CD4-positive, CD25-positive, alpha-beta regulatory T cell (primary cell): ENCODE measurements at places on chromosomes 3 and 15. TPM values are rescaled to one million over a fixed set of nuclear protein-coding genes. Genes with fewer than 3 reads are reported as not detected.

DNA sequence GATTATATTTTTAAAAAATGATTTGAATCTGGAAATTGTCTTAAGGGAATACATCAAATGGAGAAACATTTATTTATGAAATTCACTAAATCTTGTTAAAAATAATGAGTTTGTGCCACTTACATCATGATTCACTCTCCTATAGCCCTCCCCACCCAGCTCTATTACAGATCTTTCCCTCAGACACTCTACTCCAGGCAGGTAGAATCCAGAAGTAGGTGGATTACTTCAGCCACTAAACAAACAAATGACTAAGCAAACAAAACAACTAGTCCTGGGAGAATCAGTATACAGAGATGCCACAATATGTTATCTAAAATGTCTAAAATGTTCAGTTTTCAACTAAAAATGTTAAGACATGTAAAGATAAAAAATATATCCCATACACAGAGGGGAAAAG lies 608.1 kb upstream of the UBE2E2 start:
- no peaks in the 10 kb centered on the region for H3K4me1 ChIP-seq
- DNase-seq, result no peak
- H3K27me3 ChIP-seq, result no peaks in the 10 kb centered on the region
- H3K4me3 ChIP-seq, result no peak overlapping the region
- no peak overlapping the region for H3K27ac ChIP-seq

DNA sequence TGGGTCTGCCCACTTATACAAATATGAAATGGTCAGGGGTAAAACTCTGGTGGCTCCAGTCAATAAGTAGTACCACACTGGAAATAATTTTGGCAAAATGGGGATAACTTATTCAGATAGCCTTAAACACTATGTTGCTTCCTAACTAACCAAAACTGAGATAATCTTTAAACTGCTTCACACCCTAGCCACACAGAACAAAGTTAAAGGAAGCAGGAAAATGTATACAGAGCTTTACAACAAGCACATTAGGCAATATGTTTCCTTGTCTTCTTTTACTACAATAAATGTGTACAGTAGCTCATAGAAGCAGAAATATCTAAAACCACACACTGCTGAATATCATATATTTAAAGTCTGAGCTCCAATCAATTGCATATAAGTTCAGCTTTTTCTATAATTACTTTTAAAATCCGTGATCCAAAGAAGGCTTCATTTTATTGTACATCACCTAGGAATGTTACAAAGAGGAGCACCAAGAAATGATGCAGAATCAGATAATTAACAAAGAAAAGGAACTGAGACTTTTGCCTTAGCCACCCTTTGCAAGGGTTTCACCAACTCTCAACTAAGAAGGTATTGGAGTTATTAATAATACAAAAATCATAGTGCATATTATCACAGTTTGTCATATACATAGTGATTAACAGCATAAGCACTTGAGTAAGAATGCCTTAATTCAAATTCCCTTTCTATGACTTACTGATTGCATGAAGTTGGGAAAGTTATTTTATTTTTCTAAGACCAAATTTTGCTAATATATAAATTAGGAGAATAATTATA lies 9.2 kb upstream of the SSR3 start:
- no peaks in the 10 kb centered on the region for H3K4me1 ChIP-seq
- no peaks in the 10 kb centered on the region for H3K36me3 ChIP-seq
- DNase-seq, result no peak

- H3K27ac ChIP-seq, result no peak overlapping the region
- H3K4me3 ChIP-seq, result no peak overlapping the region
- H3K4me1 ChIP-seq, result no peaks in the 10 kb centered on the region
- no peaks in the 10 kb centered on the region for H3K27me3 ChIP-seq
Measured at GRCh38 chr3:139292711-139293664, 50.8 kb upstream of the MRPS22 start.

DNA sequence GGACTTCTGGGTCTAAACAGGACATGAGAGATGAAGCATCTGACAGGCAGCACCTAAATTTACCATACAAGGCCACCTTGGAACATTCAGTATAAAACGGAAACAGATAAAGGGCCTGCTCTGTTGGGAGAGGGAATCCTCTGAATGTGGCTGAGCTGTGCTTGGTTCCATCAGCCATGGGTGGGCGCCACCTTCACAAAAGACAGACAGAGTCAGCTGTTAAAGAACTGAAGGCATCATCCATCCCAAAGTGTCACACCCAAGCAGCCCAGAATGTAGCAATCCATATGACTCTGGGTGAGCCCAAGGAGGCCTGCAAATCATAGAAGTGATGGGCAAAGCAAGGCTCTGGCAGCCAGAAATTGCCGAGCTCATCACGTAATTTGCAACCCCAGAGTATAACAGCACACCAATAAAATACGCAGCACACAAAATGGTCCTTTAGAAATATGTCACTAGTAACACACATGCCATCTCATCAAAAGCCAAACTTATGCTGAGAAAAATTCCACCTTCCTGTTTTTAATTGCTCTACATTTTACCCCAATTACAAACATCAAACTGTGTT lies 24.8 kb upstream of the RBP1 start:
- H3K4me3 ChIP-seq, result no peak overlapping the region
- H3K27me3 ChIP-seq, result no peaks in the 10 kb centered on the region
- no peaks in the 10 kb centered on the region for H3K36me3 ChIP-seq
- H3K4me1 ChIP-seq, result no peaks in the 10 kb centered on the region
- DNase-seq, result no peak

DNA sequence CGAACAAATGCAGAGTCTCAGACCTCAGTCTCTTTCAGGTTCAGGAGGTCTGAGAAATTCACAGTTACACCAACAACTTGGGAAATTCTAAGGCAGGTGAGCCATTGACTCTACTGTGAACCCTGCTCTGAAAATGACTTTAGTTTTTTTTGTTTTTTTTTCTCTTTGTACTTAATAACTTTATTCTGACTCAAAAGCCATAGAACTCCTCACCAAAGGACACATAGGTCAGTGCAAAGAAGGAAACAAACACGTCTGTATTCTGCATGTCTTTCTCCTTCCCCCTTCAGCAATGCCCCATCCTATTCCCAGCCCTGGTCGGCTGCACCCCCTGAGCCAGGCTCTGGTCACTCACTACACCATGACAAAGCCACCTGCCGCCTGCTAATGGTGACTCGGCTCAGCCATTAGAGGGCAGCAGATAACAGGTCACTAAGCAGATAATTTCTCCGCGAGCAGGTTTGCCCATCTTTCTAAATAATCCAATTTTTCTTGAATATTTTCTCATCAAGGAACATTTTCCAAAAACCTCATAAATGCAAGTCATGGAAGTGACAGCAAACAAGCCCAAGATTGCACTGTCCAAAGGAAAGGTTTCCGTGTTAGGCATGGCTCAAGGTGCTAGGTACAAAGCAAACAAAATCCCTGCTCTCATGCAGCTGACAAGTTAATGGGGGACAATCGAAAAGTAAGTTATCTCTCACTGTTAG lies 37.7 kb downstream of the TM4SF4 start:
- no peak overlapping the region for H3K27ac ChIP-seq
- H3K4me3 ChIP-seq, result no peak overlapping the region
- no peaks in the 10 kb centered on the region for H3K36me3 ChIP-seq

- no peak for DNase-seq
- H3K27me3 ChIP-seq, result no peaks in the 10 kb centered on the region
- no peaks in the 10 kb centered on the region for H3K36me3 ChIP-seq
- H3K27ac ChIP-seq, result no peak overlapping the region
Measured at GRCh38 chr15:94856267-94856854, 625.0 kb downstream of the MCTP2 start.

DNA sequence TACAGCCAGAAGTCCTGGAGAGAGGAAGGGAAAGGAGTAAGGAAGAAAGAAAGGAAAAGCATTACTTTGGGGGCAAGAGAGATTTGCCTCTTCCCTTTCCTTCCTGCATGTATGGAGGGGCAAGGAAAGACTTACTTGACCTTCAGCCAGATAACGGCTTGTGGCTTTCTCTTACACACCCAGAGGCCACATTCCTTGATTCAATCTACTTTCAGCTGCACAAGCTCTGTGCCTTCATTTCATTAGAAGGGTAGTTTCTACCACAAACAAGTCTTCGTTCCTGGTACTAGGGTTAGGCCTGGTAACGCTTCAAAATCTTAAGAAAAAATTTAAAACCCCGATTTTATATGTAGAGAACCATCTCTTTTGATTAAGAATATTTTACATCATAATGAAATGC lies 835.9 kb downstream of the TUSC7 start:
- no peaks in the 10 kb centered on the region for H3K36me3 ChIP-seq
- no peak overlapping the region for H3K4me3 ChIP-seq
- no peaks in the 10 kb centered on the region for H3K4me1 ChIP-seq

GRCh38 chr3:45657853-45658252 lies 31.3 kb upstream of the SACM1L start:
- H3K27me3 ChIP-seq, result no peaks in the 10 kb centered on the region
- no peak overlapping the region for H3K4me3 ChIP-seq
- no peak for DNase-seq

GRCh38 chr3:195563317-195563716 lies 20.2 kb upstream of the PPP1R2 start:
- no peaks in the 10 kb centered on the region for H3K36me3 ChIP-seq
- H3K27me3 ChIP-seq, result no peaks in the 10 kb centered on the region
- no peak for DNase-seq

SUSD5 gene
- polyA plus RNA-seq, result not detected

SLC22A13 gene
- polyA plus RNA-seq, result 0.40 TPM

CKMT1B gene
- not detected for polyA plus RNA-seq

DAZL gene
- polyA plus RNA-seq, result not detected

ZDHHC23 gene
- polyA plus RNA-seq, result 0.75 TPM

FOXB1 gene
- polyA plus RNA-seq, result 0.46 TPM
